ENCODE measurements at places on chromosomes 3 and 15. TPM values are rescaled to one million over a fixed set of nuclear protein-coding genes. Genes with fewer than 3 reads are reported as not detected.

DNA sequence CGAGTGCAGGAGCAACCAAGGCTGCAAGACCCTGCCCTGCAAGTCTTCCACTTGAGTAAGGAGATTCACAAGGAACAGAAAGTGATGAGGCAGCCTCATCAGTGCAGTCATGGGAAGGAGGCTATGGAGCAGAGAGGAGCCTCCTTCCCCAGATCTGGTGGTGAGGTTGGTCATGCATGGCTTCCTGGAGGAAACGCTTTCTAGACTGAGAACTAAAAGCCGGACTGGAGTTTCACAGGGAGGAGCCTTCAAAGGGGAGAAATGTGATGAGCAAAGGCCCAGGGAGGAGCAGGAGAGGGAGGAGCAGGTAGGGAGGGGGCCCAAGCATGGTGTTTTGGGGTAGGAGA, 139.9 kb downstream of the SRGAP3 start:
- H3K36me3 ChIP-seq = no peaks in the 10 kb centered on the region
- no peaks in the 10 kb centered on the region for H3K4me1 ChIP-seq
- DNase-seq = no peak
- H3K4me3 ChIP-seq = no peak overlapping the region
- no peak overlapping the region for H3K27ac ChIP-seq
- H3K27me3 ChIP-seq = no peaks in the 10 kb centered on the region

DNA sequence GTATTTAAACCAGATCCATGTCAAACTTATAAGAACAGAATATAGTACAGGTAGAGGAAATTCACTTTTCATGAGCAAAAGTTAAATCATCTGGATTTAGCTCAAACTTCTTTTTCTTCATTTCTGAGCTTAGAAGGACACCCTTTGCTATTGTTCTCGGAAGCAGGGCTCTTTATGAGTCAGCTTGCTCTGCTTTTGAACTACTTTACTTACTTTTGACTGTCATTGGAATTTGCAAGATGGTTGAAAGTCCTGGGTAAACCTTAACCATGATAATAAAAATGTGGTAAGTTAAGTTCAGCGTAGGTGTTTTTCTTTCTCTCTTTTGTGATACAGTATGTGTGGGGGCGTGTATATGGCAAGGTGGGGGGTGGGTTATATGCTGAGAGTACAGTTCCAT, 312.7 kb upstream of the DPH6 start:
- DNase-seq = no peak
- no peaks in the 10 kb centered on the region for H3K36me3 ChIP-seq
- H3K4me3 ChIP-seq = no peak overlapping the region

DNA sequence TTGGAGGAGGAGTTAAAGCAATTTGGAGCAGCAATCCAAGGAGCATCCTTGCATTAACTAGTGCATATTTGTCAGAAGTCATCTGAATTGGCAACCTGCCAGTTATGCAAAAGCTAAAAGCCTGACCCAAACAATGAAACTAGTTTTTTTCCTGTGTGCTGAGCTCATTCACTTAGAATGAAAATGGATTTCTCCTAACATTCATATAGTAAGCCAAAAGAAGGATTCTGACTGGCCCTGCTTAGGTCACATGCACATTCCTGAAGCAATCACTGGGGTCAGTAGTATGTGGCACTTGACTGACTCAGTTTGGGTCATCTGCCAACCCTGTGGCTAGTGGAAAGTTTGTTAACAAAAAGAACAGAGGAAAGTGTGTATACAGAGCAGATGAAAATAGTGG, 30.5 kb downstream of the OXSM start:
- H3K4me1 ChIP-seq = peaks cover 10% of the 10 kb centered on the region
- no peak overlapping the region for H3K4me3 ChIP-seq
- H3K27me3 ChIP-seq = peaks cover 3% of the 10 kb centered on the region
- no peaks in the 10 kb centered on the region for H3K36me3 ChIP-seq

- no peak overlapping the region for H3K27ac ChIP-seq
- no peaks in the 10 kb centered on the region for H3K36me3 ChIP-seq
- peaks cover 50% of the 10 kb centered on the region for H3K27me3 ChIP-seq
- DNase-seq = peak; percentile 53
These were observed 542 bp downstream of the PLOD2 start for GRCh38 chr3:146160321-146160963.

Gene TM4SF18
- not detected for total RNA-seq

Gene SLC2A2
- not detected for total RNA-seq

Gene P2RY1
- 1.1 TPM for total RNA-seq
